ENCODE measurements at places on chromosomes 11 and 22. TPM values are rescaled to one million over a fixed set of nuclear protein-coding genes. Genes with fewer than 3 reads are reported as not detected.

- no peak for DNase-seq
Observed at GRCh38 chr11:79423736-79424135, 17.1 kb downstream of the TENM4 start.

GRCh38 chr11:3050386-3051195 lies 6.6 kb downstream of the CARS1 start:
- DNase-seq: no peak

- no peak for DNase-seq
Observed at GRCh38 chr22:36946421-36947158, 33.2 kb downstream of the CSF2RB start.

GRCh38 chr11:118229274-118229847 lies 4.5 kb upstream of the JAML start:
- no peak for DNase-seq

DNA sequence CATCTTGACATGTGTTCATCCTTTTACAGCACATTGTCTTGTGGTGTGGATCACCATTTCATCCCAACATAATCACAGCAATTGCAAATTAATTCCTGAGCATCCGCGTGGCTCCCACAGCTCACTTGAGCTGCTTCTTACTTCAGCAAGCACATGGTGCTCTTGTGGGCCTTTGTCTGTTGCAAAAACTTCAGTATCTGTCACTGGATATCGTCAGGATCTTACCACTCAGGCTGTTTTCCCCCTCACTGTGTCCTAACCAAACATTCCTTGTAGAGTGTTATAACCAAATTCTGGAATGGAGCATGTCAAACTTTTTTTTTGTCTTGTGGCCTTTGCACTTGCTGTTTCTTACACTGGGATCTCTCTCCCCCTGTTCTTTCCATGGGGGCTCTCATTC lies 683.1 kb upstream of the ARHGAP42 start:
- DNase-seq: no peak

DNA sequence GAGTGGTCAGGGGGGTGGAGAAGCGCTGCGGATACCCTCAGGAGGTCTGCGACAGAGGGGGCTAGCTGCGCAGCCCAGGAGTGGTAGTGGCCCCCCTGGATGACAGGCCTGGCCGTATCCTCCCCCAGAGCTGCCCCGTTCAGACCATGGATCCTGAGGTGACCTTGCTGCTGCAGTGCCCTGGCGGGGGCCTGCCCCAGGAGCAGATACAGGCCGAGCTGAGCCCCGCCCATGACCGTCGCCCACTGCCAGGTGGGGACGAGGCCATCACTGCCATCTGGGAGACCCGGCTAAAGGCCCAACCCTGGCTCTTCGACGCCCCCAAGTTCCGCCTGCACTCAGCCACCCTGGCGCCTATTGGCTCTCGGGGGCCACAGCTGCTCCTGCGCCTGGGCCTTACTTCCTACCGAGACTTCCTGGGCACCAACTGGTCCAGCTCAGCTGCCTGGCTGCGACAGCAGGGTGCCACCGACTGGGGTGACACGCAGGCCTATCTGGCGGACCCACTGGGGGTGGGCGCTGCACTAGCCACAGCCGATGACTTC lies 505 bp downstream of the NUDT22 start:
- DNase-seq: peak; percentile 60

- no peak for DNase-seq
Observed at GRCh38 chr11:95682552-95682951, 107.0 kb downstream of the FAM76B start.

- DNase-seq: no peak
Observed at GRCh38 chr11:67452141-67452952, at the start of gene GPR152. GPR152 (minus strand) TSS chr11:67452729; CDS start chr11:67452724, 5 bp downstream.

The PAX6 gene
- not detected for total RNA-seq

The ALX4 gene
- total RNA-seq: not detected

The CRYAB gene
- 6,704 TPM for total RNA-seq

The SPON1 gene
- total RNA-seq: 9.4 TPM

The LIF gene
- 0.16 TPM for total RNA-seq

The ISX gene
- total RNA-seq: not detected

The BARX2 gene
- total RNA-seq: not detected
